ENCODE measurements at places on chromosomes 16 and 17. TPM values are rescaled to one million over a fixed set of nuclear protein-coding genes. Genes with fewer than 3 reads are reported as not detected.

Gene TIGD7
- 4.6 TPM for total RNA-seq

- DNase-seq = no peak
Observed at GRCh38 chr17:37147301-37147812, 198.6 kb downstream of the AATF start.

GRCh38 chr16:14041164-14041563, 30.0 kb upstream of the MRTFB start:
- DNase-seq = no peak

DNA sequence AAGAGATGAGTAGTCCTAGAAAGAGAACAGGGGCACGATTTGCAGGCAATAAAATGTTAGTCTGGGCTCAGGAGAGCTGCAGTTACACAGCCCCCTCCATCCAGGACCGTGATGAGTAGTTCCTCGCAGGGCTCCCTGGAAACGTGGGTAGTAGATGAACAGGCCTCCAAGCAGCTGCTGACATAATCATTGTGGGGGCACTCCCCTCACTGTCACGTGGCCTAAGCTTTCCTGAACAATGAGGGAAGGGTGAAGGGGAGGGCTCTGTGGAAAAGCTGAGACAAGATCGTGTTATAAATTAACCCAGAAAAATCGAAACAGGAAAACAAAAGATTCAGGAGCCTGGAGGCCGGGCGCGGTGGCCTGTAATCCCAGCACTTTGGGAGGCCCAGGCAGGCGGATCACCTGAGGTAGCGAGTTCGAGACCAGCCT, 1.3 kb upstream of the PER1 start:
- DNase-seq = peak; percentile 96

GRCh38 chr17:49390548-49391324, 23.9 kb downstream of the PHB1 start:
- no peak for DNase-seq

DNA sequence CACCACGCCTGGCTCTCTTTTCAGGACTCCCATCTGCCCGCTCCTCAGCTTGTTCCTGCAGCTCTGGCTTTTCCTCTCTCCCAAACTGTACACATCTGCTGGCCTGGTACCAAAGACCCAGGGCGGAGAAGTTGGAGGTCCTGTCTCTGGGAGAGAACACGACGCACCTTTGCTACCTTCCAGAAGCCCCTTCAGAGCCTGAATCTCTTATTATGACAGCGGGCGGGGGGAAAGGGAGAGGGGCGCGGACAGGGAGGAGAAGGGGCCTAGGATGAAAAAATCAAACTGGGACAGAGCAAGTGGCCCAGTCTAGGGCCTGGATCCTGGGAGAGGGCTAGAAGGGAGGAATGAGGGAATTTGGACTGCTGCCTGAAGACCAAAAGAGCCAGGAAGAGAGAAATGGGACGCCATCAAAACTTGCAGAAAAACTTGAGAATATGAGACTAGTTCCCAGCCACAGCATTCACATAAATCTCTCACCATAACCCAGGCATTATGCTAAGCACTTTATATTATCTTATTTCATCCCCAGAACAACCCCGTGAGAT, 2.5 kb upstream of the PER1 start:
- DNase-seq = no peak

DNA sequence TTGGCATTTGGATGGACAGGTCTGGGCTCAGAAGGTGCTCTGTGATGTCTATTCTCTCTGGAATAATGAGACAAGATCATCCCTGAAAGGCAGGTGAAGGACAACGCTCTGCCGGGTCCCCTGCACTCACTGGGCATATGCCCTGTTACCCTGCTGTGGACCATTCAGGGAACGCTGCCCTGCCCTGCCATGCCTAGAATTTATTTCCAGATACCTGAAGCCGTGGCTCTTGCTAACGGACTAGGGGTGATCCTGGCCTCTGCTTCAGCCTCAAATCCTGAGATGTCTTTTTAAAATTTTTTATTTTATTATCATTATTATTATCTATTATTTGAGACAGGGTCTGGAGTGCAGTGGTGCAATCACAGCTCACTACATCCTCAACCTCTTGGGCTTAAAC, 3.9 kb downstream of the SLC5A11 start:
- no peak for DNase-seq

DNA sequence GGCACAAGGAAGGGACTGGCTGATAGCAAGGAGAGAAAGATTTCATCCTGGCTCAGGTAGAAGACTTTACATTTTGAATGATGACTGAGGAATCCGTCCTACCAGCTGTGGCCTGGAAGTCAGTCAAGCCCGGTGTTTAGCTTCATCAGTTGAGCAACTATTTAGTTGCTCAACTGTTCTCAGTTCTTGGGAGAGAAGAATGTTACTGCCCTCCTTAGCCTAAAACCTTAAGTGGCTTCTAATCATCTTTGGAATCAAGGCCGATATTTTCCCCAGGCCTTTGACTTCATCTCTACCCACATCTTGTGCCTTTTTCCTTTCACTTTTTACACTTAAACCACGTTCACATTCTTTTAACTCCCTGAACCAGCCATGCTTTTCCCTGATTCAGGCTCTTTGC, 17.3 kb upstream of the RBL2 start:
- DNase-seq = no peak

DNA sequence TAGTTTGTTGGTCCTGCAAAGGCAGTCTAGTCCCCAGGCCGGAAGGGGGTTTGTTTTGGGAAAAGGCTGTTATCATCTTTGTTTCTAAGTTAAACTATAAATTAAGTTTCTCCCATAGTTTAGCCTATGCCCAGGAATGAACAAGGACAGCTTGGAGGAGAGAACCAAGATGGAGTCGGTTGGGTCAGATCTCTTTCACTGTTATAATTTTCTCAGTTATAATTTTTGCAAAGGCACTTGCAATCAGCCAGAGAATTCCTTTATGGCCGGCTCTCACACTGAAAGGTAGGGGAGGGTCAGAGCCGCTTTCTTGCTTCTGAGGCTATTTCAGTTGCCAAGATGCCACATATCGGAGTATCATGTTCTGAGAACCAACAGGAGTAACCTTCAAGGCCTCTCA, 59.2 kb upstream of the ATF7IP2 start:
- DNase-seq = no peak

- DNase-seq = no peak
Observed at GRCh38 chr16:69555437-69555836, 10.3 kb upstream of the NFAT5 start.
